ENCODE measurements at places on chromosomes 3 and 15.

DNA sequence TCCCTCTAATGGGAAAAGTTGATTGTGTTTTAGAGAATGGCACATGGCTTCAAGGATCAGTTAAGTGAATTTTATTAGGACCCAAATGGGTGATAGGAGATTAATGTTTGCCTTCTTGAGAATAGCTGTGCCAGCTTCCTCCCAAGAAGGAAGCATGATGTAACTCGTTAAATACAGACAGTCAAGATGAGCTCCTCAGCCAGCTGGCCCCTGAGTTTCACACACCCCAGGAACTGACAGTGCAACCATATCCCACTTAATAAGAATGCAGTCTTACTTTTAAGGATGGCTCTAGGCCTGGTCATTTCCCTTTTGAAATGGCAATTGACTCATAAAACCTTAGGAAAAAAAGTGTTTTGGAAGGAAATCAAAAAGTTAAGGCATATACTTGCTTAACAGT lies 472.8 kb upstream of the KCNMB2 start:
- DNase-seq: no peak

DNA sequence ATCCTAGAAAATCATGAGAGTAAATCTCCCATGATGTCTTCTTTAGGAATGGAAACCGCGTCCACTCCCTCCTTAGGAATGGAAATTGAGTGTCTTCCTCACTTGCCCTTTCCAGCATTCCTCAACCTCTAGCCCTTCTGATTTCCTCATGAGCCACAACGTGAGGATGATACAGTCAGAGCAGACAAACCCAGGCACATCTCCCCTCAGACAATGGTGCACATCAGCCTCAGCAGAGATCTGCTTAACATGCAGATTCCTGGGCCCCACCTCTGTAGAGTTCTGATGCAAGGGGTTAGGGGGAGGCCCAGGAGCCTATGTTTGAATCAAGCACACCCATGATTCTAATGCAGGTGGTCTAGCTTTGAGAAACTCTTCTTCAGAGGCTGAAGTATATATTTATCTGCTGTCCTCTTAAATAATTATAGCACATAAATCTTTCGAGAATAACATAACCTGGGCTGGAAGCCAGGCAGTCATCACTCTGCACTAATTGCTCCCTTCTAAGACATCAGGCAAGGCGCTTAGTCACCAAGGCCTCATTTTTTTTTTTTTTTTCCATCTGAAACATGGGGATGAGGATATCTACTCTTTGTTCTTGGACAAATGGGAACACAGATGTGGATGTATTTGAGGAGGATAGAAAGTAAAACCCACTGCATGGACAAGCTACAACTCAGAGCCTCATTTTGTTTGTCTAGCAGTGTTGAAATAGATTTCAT lies 81.7 kb downstream of the PRICKLE2 start:
- no peak for DNase-seq

DNA sequence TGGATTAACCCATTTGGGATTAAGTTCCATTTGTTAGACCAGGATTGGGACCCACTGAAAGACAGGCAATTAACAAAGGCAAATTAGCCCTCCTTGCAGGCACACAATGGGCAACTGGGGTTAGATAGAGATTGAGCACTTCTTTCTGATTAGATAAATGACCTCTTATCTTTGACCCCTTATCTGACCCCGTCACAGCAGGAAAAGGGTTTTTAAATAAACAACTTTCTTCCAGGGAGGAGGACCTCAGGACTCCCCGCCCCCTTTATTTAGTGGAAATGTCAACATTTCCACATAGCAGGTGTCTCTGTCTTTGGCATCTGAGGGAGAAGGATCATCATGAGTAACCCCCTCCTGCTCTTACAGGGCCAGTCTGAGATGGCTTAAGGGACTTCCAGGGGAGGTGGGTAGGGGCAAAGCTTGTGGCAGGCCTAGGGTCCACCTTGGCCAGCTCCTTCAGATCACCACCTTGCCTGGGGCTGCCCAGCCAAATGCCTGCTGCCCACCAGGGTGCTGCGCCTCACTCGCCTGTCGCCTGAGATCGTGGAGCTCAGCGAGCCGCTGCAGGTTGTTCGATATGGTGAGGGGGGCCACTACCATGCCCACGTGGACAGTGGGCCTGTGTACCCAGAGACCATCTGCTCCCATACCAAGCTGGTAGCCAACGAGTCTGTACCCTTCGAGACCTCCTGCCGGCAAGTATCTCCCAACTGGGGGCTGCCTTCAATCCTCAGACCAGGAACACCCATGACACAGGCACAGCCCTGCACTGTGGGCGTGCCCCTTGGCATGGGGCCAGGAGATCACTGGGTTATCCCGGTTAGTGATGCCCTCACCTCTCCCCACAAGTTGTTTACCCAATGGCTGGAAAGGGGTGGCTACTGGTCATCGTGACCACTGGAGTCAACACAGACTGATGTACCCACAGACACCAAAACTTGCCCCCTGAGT lies 2.6 kb upstream of the WDR6 start:
- no peak for DNase-seq

GRCh38 chr3:8603115-8603710 lies 41.4 kb downstream of the SSUH2 start:
- DNase-seq: no peak

- no peak for DNase-seq
Measured at GRCh38 chr3:18062657-18063025, 320.2 kb upstream of the TBC1D5 start.

DNA sequence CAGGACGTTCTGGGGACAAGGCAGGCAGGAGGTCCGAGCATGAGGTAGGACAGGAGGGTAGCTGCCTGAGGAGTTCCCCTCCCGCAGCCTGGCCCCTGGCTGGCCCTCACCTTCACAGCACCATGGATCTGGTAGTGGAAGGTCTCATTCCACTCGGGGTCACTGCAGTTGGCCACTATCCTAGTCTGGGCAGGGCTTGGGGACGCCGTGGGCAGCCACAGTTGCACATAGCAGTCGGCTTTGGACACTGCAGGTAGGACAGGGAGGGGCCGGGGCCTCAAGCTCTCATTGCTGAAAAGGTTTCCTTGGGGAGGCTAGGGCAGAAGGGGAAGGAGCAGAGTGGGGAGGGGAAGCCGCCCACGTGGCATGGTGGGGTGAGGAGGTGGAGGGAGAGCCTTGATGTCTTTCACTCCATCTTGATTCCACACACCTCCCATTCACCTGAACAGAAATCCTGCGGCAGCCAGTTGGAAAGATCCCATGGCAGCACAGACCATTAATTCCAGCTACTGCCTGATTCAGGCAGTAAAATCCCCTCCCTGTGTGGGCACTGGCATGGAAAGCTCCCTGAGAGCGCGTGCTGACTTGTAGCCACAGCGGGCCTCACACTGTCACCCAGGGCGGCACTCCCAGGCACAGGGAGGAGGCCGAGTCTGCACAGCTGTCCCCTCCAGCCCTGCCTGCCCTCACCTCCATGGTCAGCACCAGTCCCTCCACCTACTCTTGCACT lies 2.1 kb downstream of the PLA2G4F start:
- DNase-seq: no peak

DNA sequence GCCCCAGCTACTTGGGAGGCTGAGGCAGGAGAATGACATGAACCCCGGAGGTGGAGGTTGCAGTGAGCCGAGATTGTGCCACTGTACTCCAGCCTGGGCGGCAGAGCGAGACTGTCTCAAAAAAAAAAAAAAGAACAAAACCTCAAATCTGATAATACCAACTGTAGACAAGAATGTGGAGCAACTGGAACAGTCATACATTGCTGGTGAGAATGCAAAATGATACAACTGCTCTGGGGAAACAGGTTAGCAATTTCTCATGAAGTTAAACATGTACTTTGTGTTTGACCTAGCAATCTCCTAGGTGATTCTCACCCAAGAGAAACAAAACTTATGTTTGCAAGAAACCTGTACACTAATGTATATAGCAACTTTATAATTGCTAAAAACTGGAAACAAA lies 4.4 kb upstream of the VHL start:
- DNase-seq: no peak

DNA sequence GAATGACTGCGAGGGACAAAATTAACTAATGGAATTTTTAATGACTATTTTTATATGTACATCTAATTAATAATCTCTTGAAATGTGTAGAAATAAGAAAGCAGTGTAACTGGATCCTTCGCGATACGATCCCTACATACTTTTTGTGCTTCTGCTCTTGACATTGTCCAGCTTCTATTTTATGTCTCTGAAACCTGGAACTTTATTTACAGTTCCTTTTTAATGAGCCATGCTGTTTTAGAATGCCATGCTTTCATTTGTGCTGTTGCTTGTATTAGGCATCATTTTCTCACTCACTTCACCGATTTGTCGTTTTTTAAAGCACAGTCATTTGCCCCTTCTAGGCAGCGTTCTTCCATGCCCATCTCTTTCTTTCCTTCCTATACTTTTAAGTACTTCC lies 301.3 kb downstream of the EDEM1 start:
- no peak for DNase-seq

DNA sequence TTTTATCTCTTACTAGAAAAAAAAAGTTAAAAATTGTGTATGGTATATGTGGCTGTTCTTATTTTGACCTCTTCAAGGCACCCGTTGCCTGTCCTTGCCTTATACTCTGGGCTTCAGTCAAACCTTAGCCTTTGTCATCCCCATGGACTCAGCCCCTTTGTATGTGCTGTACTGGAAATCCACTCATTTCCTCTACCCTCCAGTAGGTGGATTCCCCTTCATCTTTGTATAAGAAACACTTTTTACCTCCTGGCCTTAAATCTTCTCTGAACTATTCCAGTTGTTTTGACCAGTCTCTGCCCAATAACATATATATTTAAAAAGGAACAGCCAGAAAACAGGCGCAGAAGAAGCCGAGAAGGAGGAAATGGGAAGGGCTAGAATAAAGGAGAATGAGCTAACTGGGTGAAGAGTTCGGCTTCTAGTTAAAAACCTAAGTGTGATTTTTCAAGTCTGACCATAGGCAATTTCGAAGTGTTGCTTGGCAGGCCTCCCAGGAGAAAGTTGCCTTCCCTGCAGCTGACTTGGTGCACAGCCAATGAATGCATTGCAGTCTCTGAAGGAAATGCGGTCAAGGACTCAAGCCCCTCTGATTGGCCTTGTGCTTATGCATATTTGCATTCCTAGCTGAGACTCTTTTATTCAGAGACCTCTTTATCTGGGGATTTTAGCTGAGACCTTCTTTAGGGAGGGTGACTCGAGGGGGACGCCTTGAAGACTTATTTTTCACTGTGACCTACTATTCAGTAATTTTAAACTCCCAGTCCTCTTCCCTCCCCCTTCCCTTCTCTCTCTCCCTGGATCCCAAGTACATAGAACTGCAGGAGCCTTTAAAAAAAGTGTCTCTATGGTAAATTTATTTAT lies 277.4 kb downstream of the ROBO1 start:
- no peak for DNase-seq

GRCh38 chr3:171132873-171133272 lies 106.4 kb upstream of the SLC2A2 start:
- no peak for DNase-seq

DNA sequence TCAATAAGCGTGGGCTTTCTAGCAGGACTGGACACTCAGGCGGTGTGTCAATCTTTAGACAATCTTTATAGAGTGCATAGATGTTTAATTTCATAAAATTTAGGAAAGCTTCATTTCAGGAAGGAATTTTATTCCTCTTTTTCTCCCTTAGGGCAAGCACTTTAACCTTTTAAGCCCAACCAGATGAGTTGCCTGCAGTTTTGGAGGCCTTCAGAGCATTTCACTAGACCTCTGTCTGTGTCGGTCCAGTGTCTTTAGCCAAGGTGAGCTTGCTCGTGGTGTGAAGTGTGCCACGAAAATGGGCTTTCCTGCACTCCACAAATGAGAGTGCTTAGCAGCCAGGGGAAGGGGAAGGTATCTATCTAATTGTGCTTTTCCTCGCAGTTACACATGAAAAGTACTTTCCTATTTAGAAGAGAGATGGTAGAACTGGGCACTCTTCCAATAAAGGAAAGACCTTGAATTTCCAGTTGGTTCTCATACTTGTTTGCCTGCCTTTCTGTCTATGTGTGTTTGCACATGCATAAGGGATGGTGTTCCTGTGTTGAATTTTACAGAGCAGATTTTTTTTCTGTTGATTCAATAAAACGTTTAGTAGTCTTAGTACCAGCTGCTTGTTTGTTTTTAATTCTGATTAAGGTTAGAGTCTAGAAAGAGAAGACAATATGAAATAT lies 53.6 kb downstream of the FEZF2 start:
- no peak for DNase-seq

GRCh38 chr3:188446014-188446413 lies 292.1 kb downstream of the LPP start:
- no peak for DNase-seq

GRCh38 chr3:103410231-103410630 lies 975.4 kb downstream of the ZPLD1 start:
- DNase-seq: no peak

Measured in CD4-positive, alpha-beta T cell treated with Interleukin-12 subunit alpha and Interleukin-12 subunit beta, for 1 hour (primary cell).